Stimulated activated CD4-positive, alpha-beta T cell treated with anti-CD3 and anti-CD28 coated beads, Interleukin-2, amount 100 ng/mL, for 48 hours (primary cell): ENCODE measurements at places on chromosomes 2 and 18.
A peak's percentile ranks its signal among the peaks of the same experiment; 100 is the strongest.

DNA sequence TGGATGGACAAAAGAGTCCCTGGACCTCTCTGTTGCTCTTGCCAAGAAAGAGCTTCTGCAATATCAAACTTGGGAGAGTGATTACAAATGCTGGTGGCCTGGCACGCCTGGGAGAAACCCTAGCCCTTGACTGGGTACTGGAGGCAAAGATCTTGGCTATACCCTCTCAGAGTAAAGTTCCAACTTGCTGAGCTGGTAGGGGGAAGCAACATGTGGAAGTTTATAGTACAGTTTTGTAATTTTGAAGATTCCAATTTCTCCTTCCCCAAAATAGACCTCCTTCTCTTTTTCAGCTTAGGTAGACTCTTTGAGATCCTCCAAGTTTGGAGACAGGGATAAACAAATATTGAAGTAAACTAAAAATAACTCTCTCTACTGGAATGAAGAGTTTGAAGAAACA lies 645.3 kb downstream of the NR4A2 start:
- no peak for DNase-seq

DNA sequence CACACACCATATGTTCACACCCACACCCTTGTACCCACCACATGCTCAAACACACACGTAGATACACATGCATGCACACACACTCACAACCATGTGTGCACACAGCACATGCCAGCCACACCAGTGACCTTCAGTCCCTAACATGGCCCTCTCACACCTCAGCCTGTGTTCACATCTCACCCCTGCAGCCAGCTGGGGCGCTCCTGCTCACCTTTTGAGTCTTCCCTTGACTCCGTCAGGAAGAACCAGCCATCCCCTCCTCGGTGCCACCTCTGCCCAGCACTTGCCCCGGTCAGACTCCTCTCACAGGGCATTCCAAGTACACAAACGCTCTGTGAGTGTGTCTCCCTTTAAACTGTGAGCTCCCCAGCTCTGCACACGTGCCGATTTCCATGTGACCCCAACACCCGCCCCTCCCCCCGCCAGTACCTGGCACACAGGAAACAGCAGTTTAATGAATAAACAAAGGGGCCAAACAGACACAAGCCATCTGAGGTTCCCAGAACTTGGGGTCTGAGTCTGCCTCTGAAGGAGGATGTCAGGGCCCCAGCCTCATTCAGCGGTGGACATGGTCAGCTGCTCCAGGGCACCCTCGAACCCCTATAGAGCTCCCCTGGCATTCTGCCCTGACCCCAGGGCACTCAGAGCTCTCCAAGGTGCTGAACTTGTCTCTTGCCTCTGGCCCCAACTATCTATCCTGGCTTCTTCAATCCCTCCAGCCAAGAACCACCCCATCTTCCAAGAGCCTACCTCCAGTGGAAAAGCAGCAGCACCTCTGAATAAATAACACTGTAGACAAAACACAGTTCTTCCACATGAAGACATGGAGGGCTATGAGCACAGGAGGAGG lies 252.9 kb downstream of the ATAD2B start:
- DNase-seq, result no peak

DNA sequence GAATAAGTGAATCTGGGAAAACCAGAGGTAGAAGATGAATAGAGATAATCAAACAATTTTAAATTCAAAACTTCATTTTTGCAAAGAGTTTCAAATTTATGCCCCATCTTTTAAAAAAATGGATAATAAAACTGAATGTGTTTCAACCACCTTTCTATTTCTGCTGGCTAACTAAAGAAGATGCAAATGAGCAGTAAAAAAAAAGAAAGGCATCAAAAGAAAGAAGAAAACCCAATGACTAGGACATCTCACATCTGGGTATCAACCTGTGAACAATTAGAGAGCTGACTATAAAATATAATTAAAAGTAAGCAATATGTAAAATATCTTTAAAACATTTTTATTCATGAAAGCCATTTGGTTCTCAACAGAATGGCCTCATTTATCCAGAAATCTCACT lies 2.5 kb downstream of the PGAP1 start:
- no peak for DNase-seq

DNA sequence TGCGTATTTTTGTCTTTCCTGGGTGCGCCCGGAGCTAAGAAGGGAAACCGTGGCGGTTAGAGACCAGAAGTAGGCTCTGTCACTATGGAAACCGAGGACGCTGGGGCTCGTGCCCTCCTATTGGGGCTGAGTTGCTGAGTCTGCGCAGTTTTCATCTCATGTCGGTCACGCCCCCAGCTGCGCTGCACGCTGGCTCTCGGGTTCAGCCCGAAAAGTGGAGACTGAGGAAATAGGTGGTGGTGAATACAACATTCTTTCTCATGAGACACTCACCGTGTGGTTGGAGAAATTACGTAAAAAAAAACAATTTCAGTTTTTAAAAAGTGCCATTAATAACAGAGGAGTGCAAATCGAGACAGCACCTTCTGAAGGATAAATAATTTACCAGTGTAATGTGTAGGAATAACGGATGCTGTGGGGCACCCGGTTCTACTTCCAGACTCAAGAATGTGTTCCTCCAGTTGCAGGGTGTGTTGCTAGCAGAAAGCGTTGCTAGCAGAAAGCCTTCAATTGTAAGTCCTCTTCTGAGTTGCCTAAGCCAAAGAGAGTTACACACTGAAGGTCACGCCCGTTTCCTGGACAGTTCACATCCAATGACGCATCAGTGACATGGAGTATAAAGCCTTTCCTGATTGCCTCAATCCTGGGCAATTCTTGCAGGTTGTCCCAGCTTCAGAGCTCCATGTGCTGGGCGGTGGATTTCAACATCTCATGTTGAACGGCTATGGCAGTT lies 20.4 kb upstream of the CXXC1 start:
- peak; percentile 79 for DNase-seq

GRCh38 chr2:207561386-207562080 lies 31.8 kb downstream of the CREB1 start:
- DNase-seq, result no peak
